Gastroesophageal sphincter (tissue), 4 donors: ENCODE measurements at places on chromosomes 1 and 21.

DNA sequence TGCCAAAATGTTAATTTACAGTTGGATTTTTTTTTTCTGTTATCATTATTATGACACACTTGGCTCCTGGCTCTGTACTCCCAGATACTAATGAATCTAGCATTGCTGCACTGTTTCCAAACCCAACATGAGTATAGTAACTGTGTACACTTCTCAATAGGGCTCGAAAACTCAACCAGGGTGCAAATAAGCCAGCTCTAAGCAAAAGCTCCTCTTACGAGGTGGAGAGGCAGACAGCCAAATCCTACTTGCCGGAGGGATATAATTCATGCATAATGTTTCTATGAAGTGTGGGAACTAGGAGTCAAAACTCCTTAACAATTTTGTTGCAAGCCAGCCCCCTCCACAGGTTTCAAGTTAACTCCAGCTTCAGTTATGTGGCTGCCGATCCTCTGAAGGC is 510.4 kb upstream of the ZP4 start:
- no peak for ATAC-seq

- peak; percentile 92 for ATAC-seq
These were observed 15.8 kb downstream of the TCP10L start for GRCh38 chr21:32569261-32570230.

GRCh38 chr1:233651563-233652233 is 37.8 kb downstream of the KCNK1 start:
- no peak for ATAC-seq

DNA sequence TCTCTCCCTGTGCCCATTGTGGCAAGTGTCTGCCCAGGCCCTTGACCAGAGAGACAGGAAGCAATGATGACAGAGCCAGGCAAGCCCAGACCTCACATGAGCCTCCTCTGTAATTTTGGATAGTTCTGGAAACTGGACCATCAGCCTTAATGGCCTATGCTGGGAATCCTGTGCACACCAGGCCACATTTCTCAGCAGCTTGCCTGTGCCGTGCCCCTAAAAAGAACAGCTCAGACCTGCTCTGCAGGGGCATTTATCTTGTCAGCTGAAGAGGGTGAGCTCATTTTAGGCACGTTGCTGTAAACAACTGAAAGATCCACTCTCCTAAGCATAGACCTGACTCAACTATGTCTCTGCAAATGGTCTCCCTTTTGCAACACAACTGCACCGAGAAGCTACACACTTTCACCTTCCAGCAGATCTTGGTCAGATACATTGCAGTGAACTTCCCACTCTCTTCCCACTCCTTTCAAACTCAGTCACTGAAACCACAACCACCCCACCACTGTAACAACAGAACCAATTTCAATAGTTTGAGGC is 53.5 kb upstream of the BACH1 start:
- no peak for ATAC-seq

- no peak for ATAC-seq
These were observed 95.9 kb downstream of the LRIG2 start for GRCh38 chr1:113168946-113169345.

GRCh38 chr1:204323887-204324286 is 35.8 kb downstream of the PLEKHA6 start:
- peak; percentile 38 for ATAC-seq

DNA sequence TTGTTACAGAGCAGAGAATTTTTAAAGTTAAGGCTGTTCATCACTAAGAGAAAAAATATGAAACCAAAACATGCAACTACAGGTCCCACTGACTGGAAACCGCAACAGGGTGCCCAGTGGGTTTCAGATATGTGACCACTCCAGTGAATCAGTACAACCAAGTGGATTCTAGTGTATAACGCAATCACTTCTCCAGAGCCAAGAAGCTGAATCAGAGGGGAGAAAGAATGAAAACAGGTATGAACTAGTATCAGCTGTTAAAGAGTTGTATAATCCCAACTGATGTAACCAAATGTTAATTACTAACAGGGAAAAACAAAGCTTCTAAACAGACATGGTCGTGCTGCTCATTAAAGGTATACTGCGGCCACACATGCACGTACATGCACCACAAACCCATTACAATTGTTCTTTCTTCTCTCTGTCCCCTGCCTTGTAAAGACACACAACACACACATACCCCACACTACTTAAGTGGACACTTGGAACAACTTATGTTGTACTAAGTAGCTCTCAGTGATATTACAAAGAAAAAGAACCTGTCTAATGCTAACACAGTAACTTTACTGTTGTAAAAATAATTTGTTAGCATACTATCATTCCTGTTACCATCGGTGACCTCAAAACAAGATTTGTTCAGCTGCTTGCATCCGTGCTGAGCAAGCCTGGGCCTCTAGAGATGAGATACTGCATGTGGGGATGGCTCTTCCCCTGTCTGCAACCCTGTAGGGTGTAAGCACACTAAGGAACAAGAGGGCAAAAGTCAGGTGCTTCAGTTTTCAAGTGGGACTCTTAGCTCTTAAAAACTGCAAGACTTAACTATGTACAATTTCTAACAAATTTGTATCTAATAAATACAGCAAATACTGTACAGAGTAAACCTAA is 74.2 kb downstream of the PTPN14 start:
- no peak for ATAC-seq

DNA sequence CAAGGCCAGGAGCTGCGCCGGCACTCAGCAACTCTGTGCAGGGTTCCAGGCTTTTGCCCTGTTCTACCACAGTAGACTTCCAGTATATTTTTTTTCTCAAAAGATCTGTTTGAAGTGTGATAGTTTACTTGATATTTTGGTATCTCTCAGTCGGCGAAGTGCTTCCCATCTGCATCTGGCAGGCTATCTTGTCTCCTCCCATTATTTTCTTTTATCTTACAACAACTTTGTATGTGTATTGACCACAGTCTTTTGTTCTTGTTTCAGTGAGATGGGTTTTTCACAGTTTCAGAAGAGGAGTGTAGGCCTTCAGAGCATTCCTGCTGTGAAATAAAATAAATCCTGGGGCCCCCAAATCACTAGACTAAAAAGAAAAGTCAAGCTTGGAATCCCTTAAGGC is 292.9 kb downstream of the PTGER3 start:
- ATAC-seq = no peak

- no peak for ATAC-seq
These were observed at the start of gene OR10Z1 for GRCh38 chr1:158604968-158605367. Gene OR10Z1 (plus strand): TSS chr1:158605268. CDS start chr1:158606439, 1,171 bp downstream.

DNA sequence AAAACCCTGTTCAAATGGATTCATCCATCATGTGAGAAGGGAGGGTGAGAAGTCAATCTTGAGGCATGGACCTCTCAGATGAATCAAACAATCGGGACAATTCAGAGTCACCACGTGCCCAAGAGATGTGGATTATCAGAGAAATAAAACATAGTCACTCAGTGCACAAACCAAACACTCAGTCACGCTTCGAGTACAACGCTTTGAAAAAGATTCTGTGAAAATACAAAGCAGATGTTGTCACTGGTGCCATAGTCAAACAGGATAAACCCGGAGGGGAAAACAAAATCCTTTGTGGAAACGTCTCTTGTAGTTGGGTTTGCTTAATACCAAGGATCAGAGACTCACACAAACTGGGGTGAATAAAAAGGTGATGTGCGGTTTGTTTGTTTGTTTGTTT is 188.4 kb downstream of the RRAGC start:
- ATAC-seq = no peak

GRCh38 chr1:27894521-27894920 is 22.2 kb downstream of the THEMIS2 start:
- ATAC-seq = no peak

GRCh38 chr1:159121526-159121925 is 45.0 kb upstream of the AIM2 start:
- no peak for ATAC-seq

DNA sequence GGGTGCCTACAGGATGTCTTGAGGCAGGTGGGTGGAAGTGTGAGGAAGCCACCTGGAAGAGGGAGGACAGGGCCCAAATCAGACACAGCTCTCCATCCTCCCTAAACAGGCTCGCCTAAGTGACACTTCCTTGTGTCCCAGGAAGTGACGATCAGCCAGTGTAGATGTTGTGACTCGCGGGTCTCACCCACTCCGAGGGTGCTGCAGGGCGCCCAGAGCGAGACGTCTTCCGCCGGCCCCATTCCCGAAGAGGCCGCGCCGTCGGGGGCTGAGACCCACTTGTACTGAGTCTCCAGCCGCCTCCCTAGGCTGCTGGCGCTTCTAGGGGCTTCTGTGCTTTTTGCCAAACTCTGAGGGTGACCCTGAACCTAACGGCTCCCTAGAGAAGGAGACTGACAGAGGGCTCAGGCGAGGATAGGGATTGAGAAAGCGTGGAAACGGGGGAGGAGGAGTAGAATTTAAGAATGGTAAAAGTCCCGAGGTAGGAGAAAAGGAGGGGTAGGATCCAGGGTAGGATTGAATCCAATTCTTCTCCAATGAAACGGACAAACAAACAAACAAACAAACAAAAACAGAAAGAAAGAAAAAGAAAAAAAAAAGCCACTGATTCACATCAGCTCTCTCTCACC is 543 bp upstream of the MARK1 start:
- ATAC-seq = peak; percentile 48

GRCh38 chr1:167272369-167272957 is 51.8 kb downstream of the POU2F1 start:
- ATAC-seq = no peak

DNA sequence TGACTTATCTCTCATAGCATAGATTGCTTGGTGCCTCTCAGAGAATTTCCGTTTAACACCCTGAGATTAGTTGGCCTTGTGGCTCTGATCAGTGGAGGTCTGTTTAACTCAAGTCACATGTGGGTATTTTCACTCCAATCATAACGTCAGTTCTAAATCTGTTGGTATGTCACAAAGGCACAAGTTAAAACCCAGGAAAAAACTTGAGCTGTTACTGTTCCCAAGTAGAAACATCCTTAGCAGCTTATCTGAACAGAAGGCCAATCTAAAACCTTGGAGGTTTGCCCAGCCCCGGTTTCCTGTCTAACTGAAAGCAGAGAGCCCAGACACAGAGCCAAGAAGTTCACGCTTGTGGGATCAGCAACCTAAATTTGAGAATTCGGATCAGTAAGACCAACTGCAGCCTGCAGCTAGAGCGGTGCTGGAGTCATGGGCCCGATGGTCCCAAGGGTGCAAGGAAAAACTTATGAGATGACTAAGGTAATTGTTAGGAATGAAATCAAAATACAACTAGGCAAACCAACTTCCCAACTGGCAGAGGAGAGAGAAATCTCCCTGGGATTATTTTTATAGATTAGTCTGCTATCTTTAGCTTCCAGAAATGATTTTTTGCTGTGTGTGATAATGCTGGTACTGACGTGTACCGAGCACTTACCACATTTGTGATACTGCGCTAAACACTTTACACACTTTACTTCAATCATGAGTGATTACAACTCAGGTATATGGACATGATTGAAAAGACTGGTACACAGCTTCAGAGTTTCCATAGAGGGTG is 90.2 kb upstream of the C1orf21 start:
- peak; percentile 67 for ATAC-seq

- peak; percentile 18 for ATAC-seq
These were observed 85.1 kb downstream of the STUM start for GRCh38 chr1:226633541-226634165.

- ATAC-seq = no peak
These were observed 20.7 kb downstream of the IGSF21 start for GRCh38 chr1:18128298-18128697.
